ENCODE measurements at places on chromosomes 13 and 19.

DNA sequence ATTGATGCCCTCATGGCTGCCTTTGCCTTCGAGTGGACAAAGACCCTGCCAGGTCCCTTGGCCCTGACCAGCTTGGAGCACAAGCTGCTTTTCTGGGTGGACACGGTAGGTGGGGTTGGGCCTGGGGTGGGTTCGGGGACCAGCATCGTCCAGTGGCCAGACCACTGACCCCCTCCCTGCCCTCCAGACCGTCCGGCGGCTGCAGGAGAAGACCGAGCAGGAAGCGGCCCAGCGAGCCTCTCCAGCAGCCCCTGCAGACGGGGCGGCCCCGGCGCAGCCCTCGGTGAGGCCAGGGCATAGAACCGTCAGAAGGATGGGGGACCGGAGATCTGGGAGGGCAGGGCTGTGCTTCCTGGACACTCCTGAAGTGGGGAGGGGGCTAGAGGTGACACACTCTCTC is 10.6 kb downstream of the CAMSAP3 start:
- no peak for DNase-seq

DNA sequence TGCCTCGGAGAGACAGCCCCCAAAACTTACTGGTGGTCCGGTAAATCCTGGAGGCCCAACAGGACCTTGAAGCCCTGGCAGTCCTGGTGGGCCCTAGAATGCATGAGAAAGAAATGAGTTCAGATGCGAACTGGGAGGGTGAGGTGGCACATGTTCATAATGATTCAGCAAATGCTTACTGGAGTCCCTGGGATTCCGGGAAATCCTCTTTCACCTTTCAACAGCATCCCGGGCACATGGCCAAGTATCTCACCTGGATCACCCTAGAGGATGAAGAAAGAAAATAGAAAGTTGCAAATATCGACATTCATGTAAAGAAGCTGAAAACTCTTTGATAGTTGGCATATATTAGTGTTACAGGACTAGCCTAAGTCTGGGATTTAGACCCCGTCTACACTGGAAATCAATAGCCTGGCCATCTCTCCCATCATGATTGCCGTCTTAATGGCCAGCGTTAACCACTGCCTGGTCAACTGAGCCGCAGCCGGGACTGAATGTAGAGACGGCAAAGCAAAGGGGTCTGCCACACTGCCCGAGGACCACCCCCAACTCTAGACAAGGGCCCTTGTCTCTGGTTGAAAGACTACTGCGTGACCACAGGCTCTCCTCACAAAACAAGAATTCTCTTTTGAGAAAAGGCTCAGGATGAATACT is 96.9 kb downstream of the COL4A1 start:
- no peak for DNase-seq

DNA sequence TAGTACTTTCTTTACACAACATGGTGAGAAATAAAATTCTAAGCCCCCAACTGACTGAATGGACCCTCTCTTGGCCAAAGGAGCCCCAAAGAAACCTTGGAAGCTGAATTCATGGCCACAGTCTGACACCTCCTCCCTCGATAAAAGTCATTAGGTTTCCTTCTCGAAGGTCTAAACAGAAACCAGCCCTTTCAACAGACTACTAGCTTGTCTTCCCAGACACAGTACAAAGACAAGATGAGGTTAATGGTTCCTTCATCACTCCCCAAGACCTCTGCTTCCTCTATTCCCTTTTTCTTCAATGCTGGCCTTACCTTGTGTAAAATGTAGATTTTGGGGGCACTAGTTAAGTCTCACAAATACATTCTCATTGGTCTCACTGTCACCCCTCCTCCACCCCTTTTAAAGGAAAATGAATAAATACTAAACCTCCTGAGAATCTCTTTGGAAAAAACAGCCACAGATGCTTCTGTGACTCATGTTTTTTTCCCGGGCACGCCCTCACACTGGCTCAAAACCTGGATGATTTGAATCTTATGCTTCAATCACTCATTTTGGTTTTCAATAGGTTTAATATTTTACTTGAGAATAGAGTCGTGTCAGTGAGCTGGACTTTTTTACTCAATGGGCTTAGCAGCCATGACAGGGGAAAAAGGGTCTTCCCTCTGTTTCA is 65.8 kb upstream of the MED4 start:
- DNase-seq, result peak; percentile 43

DNA sequence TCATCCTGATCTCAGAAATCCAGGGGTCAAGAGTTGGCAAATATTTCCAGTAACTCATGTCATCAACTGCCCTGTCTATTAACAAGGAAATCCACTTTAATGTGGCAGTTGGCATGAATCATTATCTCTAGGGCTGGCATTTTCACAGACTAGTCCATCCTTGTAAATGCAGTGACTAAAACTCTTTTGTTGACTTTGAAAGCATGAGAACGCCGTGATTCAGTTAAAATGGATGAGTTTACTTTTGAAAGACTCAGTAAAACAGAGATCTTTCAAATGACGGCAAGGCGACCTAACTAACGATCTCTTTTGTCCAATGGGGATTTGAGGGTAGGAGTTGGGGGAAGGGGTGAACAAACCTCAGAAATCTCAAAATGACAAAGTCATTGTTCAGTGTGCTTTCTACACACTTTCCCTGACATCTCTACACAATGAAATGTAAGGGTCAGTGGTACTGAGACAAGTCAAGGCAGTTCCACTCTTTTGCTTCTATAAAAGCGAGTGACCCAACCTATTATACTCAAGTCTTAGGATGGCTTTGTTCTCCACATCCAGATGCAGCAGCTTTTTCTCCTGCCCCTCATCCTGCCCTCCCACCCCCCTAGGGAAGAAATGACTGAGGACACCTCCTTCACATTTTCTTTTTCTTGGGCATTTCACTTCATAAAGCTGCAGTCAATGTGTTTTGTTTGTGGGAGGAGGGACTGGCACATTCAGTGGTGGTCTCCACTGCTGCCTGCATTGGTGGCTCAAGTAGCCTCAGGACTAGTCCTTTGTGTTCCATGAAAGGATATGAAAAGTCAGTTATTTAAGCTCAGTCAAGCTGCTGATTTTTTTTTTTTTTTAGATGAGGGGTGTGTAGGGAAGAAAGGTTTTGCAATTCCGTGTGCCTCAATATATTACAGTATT is 200.5 kb downstream of the ABCC4 start:
- DNase-seq, result peak; percentile 33

DNA sequence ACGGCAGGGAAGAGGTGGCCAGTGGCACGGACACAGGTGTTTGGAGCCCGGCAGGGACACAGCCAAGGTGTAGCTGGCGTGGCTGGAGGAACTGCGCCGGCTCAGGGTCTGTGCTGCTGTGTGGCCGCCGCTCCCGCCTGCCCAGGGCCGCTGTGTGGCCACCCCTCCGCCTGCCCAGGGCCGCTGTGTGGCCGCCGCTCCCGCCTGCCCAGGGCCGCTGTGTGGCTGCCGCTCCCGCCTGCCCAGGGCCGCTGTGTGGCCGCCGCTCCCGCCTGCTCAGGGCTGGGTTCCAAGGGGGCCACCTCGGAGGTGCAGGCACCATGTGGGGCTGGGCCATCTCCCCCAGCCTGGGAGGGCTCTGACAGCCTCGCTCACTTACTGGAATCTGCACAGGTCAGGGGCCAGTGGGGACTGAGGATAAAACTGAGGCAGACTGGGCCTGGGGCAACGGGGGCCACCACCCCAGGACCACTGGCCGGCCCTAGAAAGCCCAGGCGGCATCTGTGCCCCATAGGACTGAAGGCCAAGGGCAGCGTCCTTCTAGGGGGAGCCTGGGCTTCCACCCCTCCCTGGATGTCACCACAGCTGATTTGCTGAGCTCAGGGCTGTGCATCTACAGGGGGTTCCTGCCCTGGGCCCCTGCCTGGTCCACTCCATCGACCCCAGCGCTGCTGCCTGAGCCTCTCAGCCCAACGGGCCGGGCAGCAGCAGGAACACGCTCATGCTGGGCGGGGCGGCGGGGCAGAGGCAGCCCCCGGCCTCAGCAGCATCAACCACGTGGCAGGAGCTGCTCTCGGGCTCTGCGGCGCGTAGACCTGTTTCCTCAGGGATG is 21.5 kb downstream of the C13orf46 start:
- no peak for DNase-seq

GRCh38 chr13:99356262-99357091 is 49.3 kb upstream of the GPR183 start:
- DNase-seq, result peak; percentile 83

GRCh38 chr19:48060381-48060780 is 16.5 kb upstream of the CABP5 start:
- DNase-seq, result no peak

DNA sequence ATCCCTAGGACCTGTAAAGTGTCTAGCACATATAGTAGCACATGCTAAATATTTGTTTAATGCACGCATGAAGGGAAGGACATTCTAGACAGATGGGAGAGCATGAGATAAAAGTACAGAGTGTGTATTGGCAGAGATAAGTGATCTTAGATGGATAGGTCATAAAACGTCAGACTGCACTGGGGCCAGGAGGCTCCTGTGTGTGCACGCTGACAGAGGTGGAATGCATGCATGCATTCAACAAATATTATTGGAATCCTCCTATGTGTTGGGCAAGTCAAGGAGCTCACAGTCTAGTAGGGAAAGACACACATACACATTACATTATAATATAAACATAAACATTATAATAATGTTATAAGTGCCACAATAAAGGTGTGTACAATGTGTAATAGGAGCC is 73.3 kb downstream of the FGF9 start:
- DNase-seq, result no peak

GRCh38 chr13:24192057-24192810 is 31.7 kb downstream of the SPATA13 start:
- no peak for DNase-seq

GRCh38 chr13:27667946-27668345 is 46.3 kb downstream of the POLR1D start:
- peak; percentile 45 for DNase-seq
